ENCODE measurements at places on chromosomes 16 and 17.

DNA sequence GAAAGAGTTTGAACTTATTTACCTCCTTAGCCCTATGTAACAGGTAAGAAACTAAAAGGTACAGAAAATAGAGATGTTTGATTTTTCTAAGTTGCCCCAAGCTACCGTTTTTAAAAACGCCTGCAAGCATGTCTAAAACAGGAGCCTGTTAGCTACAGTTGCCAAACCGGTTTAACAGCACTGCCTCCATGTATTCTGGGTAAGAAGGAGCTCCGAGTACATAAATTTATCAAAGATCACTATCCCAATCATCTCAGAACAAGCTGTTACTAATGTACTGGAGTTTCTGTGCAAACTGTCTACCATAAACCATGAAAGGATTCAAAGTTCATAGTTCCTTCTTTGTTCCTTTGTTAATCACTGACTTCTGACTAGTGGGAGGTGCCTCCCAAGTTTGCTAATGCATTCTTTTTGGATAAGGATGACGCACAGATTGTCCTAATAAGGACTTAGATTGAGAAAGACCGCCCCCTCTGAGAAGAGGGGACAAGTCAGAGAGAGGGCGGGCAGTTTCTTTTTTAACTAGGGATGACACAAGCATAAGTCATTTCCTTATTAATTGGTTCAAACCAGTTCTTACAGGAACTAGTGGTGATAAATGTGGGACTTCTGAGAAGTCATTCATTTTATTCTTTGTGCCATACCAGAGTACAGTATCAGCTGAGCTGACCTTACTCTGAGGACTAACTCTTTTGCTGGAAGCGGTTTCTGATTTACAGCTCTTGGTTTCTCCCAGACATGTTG, 55.3 kb downstream of the TUBD1 start:
- peak; percentile 100 for DNase-seq

GRCh38 chr17:42691021-42691545, 8.8 kb downstream of the CNTNAP1 start:
- DNase-seq: no peak

DNA sequence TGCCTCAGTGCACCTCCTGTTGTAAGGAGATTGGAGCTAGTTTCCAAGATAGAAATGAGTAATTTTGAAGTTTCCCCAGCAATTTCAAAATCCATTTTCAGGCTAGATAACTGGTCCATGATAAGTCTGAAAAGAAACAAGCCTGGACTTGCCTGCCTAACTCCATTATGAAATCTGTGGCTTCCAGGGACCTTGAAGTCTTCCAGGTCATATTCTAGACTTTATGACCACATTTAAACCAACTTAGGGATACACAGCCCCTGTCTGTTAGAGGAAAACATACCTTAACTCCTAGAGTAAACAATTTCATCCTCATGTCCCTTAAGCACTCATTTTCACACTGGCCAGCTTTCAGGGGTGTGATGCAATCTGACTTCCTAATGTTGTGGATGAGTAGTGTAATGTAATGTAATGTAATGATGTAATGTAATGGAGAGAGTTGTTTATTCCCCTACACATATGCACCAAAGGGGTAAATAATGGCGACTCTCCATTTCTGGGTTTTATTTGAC, 96.7 kb upstream of the FAM20A start:
- peak; percentile 69 for DNase-seq

DNA sequence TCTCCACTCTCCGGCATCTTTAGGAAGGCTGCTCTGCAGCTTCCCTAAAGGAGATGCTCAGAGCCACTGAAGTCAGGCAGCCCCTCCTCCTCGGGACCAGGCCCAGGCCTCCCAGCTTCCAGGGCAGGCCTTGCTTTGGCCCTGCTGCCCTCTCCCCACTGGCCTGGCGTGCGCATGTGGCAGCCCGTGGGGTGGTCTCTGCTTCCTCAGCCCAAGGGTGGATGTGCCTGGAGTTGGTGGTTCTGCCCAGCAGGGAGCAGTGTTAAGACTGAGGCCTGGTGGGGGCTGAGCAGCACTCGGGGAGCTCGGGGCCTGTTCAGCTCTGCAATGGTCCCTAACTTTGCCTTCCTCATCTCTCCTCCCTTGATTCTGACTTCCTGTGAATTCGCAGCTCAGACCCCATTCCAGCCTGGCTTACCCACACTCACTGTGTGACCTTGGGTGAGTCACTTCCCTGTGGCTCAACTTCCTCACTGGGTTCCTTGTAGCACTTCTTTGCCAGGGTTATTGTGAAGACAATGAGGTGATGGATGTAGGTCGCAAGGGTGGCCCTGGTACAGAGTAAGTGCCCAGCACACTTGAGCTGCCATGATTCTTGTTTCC, 63.2 kb downstream of the NKD1 start:
- peak; percentile 25 for DNase-seq

DNA sequence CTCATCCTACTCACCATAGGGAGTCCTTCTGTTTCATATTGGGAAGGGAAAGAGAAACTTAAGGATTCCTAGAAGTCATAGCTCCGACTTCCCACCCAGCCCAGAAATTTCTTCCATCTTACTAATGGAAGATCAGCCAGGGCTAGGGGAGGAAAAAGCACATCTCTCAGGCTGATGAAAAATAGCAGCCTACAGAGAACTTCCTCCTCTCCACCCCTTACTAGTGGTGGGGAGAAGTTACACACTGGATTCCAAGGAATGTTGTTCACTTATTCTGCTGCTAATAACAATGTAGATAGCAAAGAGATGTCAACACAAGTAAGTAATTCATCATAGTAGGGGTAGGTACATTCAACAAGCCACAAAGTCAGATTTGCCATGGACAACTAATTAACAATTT, 94.4 kb downstream of the SPACA3 start:
- DNase-seq: no peak
